Cardiac fibroblast (primary cell): ENCODE measurements at places on chromosomes 11 and 22.

DNA sequence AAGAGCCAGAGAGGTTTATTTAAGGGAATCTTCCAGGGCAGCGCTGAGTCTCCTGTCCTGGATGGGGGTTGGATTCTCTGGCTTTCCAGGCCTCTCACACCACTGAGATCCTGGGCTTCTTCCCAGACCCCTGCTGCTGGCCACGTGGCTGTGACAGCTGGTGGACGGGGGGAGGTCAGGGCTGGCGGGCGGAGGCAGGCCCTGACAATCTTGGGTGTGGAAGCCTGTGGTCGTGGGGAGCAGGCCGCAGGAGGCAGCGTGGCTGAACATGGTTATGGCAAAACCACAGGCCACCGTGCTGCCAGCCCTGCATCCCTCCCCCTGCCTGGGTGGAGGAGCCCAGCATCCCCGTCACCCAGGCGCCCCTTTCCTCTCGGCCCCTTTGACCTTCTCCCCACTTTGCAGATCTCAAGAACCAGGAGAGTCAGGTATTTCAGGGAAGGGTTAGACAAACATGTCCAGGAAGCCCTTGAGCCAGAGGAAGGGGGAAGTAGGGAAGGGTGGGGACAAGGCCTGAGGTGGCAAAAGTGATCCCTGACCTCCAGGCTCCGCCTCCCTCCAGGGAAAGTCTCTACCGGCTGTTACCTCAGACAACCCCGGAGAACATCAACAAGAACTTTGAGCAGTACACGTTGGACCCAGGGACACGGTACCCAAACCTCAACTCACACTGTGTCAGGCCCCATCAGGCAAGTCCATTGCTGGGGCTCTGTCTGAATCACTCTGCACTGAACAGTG lies 111.8 kb downstream of the MICAL2 start:
- DNase-seq, result peak; percentile 55

GRCh38 chr11:134207538-134208239 lies 16.1 kb downstream of the NCAPD3 start:
- peak; percentile 36 for DNase-seq

- no peak for DNase-seq
These were observed 113.6 kb upstream of the NNMT start for GRCh38 chr11:114182471-114183043.

DNA sequence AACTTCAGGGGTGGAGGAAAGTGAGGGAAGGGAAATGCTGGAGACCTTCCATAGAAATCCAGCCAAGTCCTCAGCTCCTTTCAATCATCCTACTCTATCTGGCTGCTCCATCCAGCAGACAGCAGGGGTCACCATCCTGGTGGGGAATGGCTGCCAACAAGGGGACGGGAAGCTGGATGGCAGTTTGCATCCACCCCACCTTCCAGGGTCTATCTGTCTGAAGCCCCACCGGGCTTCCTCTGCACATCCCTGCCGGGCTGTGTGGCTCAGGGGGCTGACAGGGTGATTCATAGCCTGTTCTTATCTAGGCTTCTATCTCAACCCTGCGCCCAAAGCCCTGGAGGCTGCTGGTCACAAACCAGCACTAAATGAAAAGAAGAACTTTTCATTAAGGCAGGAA lies 1.1 kb downstream of the SYTL2 start:
- no peak for DNase-seq

DNA sequence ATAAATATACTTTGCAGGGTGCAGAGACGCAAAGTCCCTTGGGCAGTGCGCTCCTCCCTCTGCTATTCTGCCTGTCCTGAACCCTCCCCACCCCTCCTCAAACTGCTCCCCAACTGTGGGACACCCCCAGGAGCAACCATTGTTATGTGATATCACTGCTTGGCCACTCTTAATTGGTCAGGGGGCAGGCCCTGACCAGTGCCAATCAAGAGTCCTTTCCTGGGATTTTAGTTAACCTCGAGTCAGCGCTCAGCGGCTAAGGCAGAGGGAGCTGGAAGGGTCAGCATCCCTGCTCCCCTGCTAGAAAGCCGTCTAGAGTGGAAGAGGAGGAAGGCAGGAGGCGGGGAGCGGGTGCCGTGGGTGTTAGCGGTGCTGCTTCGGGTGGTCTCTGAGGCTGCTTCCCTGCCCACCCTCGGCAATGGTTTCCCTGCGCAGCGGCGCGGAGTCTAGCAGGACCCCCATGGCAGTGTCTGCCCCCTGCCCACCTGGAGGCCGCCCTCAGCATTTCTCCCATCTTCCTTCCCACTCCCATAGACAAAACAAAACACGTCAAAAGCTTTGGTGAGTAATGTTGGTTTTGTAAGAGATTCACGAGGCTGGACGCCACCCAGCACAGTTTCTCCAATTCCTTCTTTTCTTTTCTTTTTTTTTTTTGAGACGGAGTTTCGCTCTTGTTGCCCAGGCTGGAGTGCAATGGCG lies 38.4 kb upstream of the A4GALT start:
- peak; percentile 74 for DNase-seq

- DNase-seq, result no peak
These were observed 109.7 kb upstream of the TMEM45B start for GRCh38 chr11:129705933-129706332.

GRCh38 chr22:22403771-22404170 lies 104.8 kb downstream of the ZNF280B start:
- no peak for DNase-seq

DNA sequence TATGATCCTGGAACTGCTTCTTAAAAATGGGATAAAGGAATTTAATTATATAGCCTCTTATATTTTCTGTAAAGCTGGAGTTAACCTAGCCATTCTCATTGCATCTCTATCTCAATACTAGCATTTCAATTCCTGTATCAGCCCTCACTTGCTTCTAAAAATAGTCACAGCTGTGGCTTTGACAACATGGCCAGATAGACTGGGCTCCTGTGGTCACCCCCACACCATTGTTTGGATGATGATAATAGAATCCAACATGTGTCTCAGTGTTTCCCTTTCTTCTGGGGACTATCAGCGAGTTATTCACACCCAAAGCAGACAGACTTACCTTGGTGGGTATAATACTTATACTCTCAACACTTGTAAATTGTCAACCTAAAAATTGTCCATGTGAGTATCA lies 6.9 kb downstream of the VWA5A start:
- no peak for DNase-seq

DNA sequence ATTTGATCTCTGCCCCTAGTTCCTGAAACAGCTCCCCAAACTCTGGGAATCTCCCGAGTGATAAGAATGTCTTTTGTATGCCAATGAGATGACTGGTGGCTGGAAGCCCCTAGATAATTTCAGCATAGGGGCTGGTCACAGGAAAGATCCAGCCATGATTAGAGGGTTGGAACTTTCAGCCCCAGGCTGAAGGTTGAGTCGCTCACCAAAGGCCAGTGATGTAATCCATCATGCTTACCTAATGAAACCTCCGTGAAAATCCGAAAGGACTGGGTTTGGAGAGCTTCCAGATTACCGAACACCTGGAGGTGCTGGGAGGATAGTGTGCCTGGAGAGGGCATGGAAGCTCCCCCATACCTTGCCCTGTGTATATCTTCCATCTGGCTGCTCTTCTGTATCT lies 26.0 kb downstream of the LRRC32 start:
- no peak for DNase-seq

- DNase-seq, result peak; percentile 63
These were observed 16.6 kb upstream of the ARHGAP8 start for GRCh38 chr22:44735518-44736428.

DNA sequence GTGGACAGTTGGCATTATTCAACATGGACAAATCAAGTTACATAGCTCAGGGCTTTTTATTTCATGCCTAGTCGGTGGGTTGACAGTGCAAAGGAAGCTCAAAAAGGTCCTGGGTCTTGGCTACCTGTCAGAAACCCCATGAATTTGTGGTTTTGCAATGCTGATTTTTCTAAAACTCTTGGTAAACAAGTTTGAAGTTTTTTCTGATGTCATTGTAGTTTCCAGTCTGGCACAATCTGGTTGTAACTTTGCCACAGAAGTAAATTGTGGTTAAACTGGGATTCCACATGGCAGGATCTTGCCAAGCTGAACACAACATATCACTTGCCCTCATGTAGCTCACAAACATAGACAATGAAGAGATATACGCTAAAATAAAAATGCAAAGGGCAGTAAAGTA lies 100.8 kb downstream of the EHF start:
- DNase-seq, result peak; percentile 33

DNA sequence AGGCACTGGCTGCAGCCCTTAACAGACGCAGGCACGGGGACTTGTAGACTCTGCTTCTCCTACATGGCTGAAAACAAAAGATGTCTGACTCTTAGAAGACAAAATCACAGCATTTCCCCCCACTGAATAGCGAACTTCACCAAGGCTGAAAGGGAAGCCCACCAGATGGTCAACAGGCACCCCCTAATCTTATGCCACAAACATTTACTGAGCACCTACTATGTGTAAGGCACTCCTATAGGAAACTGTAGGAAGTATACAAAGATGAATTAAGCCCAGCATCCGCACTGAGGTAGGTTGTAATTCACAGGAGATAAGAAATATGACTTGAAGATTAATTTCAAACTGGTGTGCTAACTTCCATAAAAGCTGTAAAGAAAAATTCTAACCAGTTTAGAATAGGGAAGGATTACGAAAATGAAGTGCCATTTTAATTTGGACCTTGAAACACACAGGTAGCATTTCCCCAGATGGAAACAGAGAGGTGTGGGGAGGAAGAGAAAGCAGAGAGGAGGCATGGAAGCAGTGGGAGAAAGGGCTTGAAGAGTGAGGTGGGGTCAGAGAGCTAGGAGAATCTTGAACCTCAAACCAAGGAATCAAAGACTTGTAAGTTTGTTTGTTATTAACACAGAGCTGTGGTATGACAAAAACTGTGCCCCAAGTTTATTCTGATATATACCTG lies 38.1 kb downstream of the NUMA1 start:
- no peak for DNase-seq

GRCh38 chr11:120128392-120129119 lies 9.4 kb downstream of the TRIM29 start:
- DNase-seq, result peak; percentile 28

GRCh38 chr11:122883646-122883979 lies 1.1 kb downstream of the JHY start:
- DNase-seq, result no peak

GRCh38 chr11:110409174-110409573 lies 20.6 kb upstream of the FDX1 start:
- peak; percentile 55 for DNase-seq

GRCh38 chr22:40534379-40535188 lies 101.9 kb downstream of the MRTFA start:
- peak; percentile 57 for DNase-seq

DNA sequence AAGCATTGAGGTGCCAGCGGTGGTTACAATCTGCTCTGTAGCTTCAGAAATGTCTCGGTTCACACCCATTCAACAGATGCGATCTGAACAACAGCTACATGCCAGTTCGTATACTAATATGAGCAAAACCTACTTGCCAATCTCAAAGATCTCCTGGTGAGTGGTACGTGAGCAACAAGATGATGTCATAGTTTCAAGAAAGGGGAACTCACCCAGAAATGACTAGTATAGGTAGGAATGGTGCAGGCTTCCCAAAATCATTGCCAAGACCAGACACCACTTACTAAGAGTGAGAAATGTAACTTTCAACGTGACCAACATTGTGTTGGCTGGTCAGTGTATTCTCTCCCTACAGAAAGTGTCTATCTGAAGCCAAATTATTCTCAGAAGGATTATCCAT lies 31.1 kb downstream of the OR6Q1 start:
- peak; percentile 41 for DNase-seq
